ENCODE measurements at places on chromosomes 4 and X.

DNA sequence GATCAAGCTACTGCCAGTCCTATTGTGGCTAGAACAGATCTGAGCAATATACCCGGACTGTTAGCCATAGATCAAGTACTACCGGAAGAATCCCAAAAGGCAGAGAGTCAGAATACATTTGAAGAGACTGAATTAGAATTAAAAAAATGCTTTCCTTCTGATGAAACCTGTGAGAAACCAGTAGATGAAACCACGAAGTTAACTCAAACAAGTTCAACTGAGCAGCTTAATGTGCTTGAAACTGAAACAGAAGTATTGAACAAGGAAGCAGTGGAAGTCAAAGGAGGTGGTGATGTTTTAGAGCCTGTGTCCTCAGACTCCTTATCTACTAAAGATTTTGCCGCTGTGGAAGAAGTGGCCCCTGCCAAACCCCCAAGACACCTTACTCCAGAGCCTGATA is 46.8 kb downstream of the WDR44 start:
- no peak overlapping the region for H3K4me3 ChIP-seq
- H3K4me1 ChIP-seq: no peaks in the 10 kb centered on the region
- no peak overlapping the region for H3K27ac ChIP-seq
- H3K27me3 ChIP-seq: no peaks in the 10 kb centered on the region
- no peak for ATAC-seq
- H3K36me3 ChIP-seq: peaks cover 19% of the 10 kb centered on the region

- no peak overlapping the region for H3K27ac ChIP-seq
- H3K36me3 ChIP-seq: peaks cover 27% of the 10 kb centered on the region
- no peak for ATAC-seq
- no peaks in the 10 kb centered on the region for H3K27me3 ChIP-seq
- H3K4me3 ChIP-seq: no peak overlapping the region
Observed at GRCh38 chrX:81304563-81304962, 102.7 kb downstream of the SH3BGRL start.

DNA sequence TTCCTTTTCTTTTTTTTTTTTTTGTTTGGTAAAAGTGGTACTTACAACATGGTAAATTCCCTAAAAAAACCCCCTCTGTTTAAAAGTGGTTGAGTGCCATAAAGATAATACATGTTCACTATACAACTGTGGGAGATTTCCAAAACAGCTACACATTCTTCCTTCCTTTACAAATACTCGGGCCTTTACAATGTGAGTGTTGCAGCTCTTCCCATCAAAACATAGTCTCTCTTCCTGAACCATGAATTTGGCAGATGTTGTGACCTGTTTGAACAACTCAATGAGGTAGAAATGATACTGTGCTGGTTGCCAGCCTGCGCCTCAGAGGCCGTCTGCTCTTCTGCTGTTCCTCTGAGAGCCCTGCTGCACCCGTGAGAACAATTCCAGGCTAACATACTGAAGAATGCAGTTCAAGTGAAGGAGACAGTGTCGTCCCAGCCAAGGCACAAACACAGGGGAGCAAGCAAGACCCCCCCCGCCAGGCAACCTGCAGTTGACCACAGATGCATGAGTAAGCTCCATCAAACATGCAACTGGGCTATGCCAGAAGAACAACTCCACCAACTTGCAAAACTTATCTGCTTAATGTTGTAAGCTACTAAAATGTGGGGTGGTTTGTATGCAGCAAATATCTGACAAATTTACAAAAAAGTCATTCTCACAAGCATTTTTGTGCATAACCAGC is 645.0 kb downstream of the PCDH7 start:
- no peak for ATAC-seq
- H3K4me1 ChIP-seq: no peaks in the 10 kb centered on the region
- no peak overlapping the region for H3K4me3 ChIP-seq
- no peak overlapping the region for H3K27ac ChIP-seq

GRCh38 chr4:52911684-52912294 is 49.7 kb downstream of the RASL11B start:
- peaks cover 32% of the 10 kb centered on the region for H3K36me3 ChIP-seq
- no peaks in the 10 kb centered on the region for H3K4me1 ChIP-seq

DNA sequence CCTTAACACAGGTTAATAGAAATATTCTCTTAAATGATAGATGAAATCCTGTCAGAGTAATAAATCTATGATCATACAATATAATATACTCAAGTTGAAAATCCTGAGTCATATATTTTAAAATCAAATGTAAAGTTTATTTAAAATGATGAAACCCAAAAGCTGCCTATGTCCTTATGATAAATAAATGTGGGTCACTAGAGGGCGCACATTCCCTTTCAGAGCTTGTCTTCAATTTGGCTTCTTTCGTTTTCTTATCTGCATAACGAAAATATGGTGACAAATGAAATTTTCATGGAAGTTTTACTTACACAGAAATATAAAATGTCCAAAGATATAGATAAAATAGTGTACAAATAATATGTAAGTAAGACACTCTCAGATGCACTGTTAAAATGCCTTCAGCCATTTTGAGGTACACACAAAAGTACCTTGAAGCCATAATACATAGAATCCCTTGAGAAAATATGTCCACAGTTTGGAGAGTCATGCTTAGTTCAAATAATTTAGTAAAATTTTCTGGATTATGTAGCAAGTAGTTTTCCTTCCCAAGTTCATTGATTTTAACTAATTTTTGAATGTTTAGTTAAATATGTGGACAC is 680.4 kb downstream of the DMD start:
- H3K4me3 ChIP-seq: no peak overlapping the region
- no peaks in the 10 kb centered on the region for H3K27me3 ChIP-seq
- ATAC-seq: no peak

GRCh38 chrX:44012484-44013096 is 39.4 kb upstream of the NDP start:
- H3K4me3 ChIP-seq: no peak overlapping the region
- H3K4me1 ChIP-seq: peaks cover 14% of the 10 kb centered on the region
- ATAC-seq: peak; percentile 59

GRCh38 chr4:2608291-2608690 is 71.8 kb downstream of the FAM193A start:
- ATAC-seq: no peak
- H3K36me3 ChIP-seq: peaks cover 12% of the 10 kb centered on the region
- H3K4me1 ChIP-seq: peaks cover 26% of the 10 kb centered on the region

- peaks cover 6% of the 10 kb centered on the region for H3K36me3 ChIP-seq
- peaks cover 22% of the 10 kb centered on the region for H3K4me1 ChIP-seq
- peak overlapping the region; percentile 6 for H3K4me3 ChIP-seq
Observed at GRCh38 chrX:136711147-136711546, 63.2 kb downstream of the CD40LG start.

GRCh38 chrX:114962209-114962608 is 55.2 kb downstream of the IL13RA2 start:
- no peak for ATAC-seq
- no peaks in the 10 kb centered on the region for H3K27me3 ChIP-seq
- no peaks in the 10 kb centered on the region for H3K36me3 ChIP-seq
- H3K27ac ChIP-seq: no peak overlapping the region
- H3K4me1 ChIP-seq: no peaks in the 10 kb centered on the region
- H3K4me3 ChIP-seq: no peak overlapping the region

- H3K27ac ChIP-seq: no peak overlapping the region
- H3K27me3 ChIP-seq: no peaks in the 10 kb centered on the region
- no peaks in the 10 kb centered on the region for H3K4me1 ChIP-seq
- H3K36me3 ChIP-seq: no peaks in the 10 kb centered on the region
Observed at GRCh38 chr4:29295280-29295679, 1424.9 kb upstream of the PCDH7 start.

- no peaks in the 10 kb centered on the region for H3K27me3 ChIP-seq
- no peaks in the 10 kb centered on the region for H3K4me1 ChIP-seq
- peaks cover 16% of the 10 kb centered on the region for H3K36me3 ChIP-seq
- ATAC-seq: no peak
Observed at GRCh38 chrX:16603822-16604221, 46.1 kb upstream of the S100G start.

- no peak overlapping the region for H3K27ac ChIP-seq
- peaks cover 6% of the 10 kb centered on the region for H3K4me1 ChIP-seq
- H3K4me3 ChIP-seq: no peak overlapping the region
- H3K36me3 ChIP-seq: no peaks in the 10 kb centered on the region
- no peaks in the 10 kb centered on the region for H3K27me3 ChIP-seq
Observed at GRCh38 chr4:154560419-154560801, 2.4 kb upstream of the FGB start.

Data from stimulated activated memory B cell treated with anti-CD40 and anti-IgM and Interleukin-4, amounts not matched to agents 10 μg/mL and 1 μg/mL and 100 μg/mL, for 72 hours (primary cell).